Tongue (tissue), 3 donors: ENCODE measurements at places on chromosomes 3 and 15. TPM values are rescaled to one million over a fixed set of nuclear protein-coding genes. Genes with fewer than 3 reads are reported as not detected.

- peak; percentile 83 for DNase-seq
These were observed 6.3 kb downstream of the PXYLP1 start for GRCh38 chr3:141237701-141238521.

GRCh38 chr3:189637750-189638149 lies 6.6 kb downstream of the TP63 start:
- no peak for DNase-seq

DNA sequence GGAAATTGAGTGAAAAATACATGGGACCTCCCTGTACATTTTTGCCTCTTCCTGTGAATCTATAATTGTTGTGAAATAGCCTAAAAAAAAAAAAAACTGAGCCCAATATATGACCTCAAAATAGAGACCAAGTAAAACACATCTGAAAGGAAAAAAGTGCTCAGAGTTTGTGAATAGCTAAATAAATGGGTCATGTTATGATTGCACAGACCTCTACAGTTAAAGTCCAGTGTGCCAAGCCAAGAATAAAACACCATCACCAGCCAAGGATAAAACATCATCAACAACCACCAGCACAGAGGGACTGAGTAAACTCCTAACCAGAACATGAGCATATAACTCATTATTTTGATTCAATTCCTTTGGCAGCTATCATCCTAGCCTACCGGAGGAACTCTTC lies 115.6 kb upstream of the AGTR1 start:
- no peak for DNase-seq

GRCh38 chr3:121152573-121152972 lies 244.6 kb downstream of the STXBP5L start:
- DNase-seq = no peak

Gene CORO2B
- 2.3 TPM for total RNA-seq

- DNase-seq = no peak
These were observed 2.1 kb downstream of the CD47 start for GRCh38 chr3:108088697-108089096.

- peak; percentile 15 for DNase-seq
These were observed 39.5 kb downstream of the CD86 start for GRCh38 chr3:122094693-122095092.

GRCh38 chr3:190694335-190695001 lies 168.0 kb downstream of the GMNC start:
- DNase-seq = peak; percentile 50

DNA sequence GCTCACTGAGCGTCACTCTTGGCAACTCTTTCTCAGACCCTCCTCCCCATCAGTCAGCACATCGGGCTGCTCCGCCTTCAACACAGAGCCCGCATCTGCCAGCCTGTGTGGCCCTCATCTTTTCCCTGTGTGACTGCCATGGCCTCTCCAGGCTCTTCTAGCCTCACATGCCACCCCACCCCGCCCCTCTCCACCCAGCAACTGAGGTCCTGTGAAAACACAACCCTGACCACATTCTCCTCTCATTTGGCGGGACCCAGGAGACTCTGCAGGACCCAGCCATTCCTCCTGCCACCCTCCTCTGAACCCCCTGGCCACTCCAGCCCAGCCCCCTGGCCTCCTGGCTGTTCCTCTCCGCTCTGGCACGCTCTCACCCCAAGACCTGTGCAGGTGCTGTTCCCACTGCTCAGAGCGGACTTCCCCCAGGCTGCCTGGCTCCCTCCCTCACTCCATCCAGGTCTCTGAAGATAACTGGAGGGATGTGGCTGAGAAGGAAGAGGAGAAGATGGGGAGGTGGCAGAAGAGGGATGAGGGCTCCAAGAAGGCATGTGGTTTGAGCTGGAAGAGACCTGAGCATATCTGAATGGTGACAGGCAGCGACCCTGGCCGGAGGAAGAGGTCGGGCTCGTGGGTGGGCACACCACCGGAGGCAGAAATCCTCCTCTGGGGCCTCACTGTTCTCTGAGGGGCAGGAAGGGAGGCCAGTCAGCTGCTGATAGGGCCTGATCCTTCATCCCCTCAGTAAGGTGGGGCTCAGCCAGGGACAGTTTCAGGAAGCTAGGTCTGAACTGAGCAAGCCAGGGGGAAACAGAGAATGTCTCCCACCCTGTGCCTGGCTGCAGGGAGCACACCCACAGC lies 111.2 kb upstream of the RPL32 start:
- DNase-seq = no peak

DNA sequence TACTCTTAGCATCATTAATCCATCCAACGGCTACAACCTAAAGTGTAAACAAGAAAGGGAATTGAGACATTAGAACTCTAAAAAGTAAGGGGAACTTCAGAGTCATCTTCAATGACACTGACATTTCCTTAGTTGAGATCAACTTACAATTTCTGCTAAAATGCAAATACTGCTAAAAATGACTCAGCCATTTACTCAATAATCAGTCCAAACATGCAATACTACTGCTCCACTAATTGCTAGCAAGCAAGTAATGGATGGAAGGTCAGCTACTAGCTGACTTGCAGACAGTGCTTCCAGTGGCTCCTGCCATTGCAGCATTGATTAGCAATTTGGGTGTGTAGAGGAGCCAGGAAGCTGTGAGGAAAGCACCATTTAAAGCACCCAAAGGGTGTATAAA lies 28.4 kb downstream of the CD200R1L start:
- no peak for DNase-seq

Gene CPNE9
- total RNA-seq = not detected

- DNase-seq = no peak
These were observed 76.4 kb downstream of the UBR1 start for GRCh38 chr15:43029476-43029875.

DNA sequence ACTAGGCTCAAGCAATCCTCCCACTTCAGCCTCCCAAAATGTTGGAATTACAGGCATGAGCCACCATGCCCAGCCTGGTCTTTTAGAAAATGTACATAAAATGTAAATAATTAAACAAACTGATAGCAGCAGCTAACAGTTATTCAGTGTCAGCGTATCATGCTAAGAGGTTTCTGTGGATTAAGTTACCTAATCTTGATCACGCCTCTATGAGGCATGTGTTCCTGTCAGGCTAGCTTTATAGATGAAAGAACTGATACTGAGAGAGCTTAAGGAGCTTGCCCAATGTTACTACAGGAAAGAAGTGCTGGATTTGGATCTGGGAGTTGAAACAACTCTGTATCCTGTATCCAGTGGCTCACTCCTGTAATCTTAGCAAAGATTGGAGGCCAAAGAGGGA lies 11.2 kb upstream of the MST1R start:
- no peak for DNase-seq

Gene PLSCR4
- 55.6 TPM for total RNA-seq

Gene GATM
- total RNA-seq = 743 TPM
